ENCODE measurements at places on chromosomes 5 and 9. TPM values are rescaled to one million over a fixed set of nuclear protein-coding genes. Genes with fewer than 3 reads are reported as not detected.

- no peak overlapping the region for H3K27ac ChIP-seq
- no peaks in the 10 kb centered on the region for H3K27me3 ChIP-seq
- no peaks in the 10 kb centered on the region for H3K36me3 ChIP-seq
- H3K4me3 ChIP-seq: no peak overlapping the region
These were observed 169.4 kb downstream of the PAPPA start for GRCh38 chr9:116323012-116323411.

DNA sequence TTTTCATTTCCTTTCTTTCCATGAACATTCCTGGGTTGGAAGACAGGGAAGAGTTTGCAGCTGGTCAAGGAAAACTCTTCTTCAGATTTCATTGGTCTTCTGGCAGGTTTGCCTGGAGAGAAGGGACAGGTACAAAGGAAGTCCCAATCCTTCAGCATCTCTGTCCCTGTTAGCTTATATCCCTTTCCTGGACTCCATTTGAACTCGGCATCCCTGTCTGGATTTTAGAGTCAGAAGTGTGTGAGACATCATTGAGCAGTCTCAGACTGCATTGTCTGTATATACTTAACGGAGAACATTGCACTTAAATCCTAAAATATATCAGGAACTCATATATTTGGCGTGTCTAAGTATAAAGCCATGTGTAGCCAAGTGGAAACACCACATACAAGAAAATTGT, 54.9 kb downstream of the ADGRV1 start:
- DNase-seq: no peak
- no peaks in the 10 kb centered on the region for H3K4me1 ChIP-seq
- H3K27me3 ChIP-seq: no peaks in the 10 kb centered on the region

Gene LCN2
- total RNA-seq: not detected

DNA sequence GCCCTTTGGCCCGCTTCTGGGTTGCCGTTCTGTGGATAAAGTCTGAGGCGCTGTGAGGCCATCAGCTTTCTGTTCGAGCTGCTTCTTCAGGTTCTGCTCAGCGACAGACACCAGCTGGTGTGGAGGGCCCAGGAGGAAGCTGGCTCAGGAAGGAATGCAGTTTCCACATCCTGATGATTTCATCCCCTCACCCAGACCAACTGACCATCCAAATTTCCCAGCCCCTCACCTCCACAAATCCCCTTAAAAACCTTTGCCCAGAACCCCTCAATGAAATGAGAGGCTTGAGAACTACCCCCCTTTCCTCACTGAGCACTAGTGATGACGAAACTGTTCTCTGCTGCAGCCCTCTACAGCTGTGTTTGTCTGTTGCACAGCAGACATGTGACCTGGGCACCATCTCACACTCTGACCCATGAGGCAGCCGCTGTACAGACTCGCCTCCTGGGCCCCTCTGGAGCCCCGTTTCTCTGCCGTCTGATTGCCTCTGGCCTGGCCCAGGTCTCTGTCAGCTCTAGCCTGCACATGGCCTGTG, 45.4 kb downstream of the SPATA31C2 start:
- H3K27me3 ChIP-seq: no peaks in the 10 kb centered on the region
- no peak overlapping the region for H3K4me3 ChIP-seq
- H3K36me3 ChIP-seq: no peaks in the 10 kb centered on the region
- no peak overlapping the region for H3K27ac ChIP-seq
- no peak for DNase-seq

Gene IL13
- total RNA-seq: 2.5 TPM

Gene PCDH12
- total RNA-seq: 0.82 TPM

Data from activated CD4-positive, alpha-beta T cell treated with anti-CD3 and anti-CD28 coated beads, Interleukin-2, amount 10 ng/mL, durations not matched to agents 7 days and 5 days (primary cell).